Stimulated activated CD4-positive, alpha-beta T cell treated with anti-CD3 and anti-CD28 coated beads, Interleukin-1b, Interleukin-23, amount 100 ng/mL, for 1 hour (primary cell): ENCODE measurements at places on chromosomes 7 and 10.

DNA sequence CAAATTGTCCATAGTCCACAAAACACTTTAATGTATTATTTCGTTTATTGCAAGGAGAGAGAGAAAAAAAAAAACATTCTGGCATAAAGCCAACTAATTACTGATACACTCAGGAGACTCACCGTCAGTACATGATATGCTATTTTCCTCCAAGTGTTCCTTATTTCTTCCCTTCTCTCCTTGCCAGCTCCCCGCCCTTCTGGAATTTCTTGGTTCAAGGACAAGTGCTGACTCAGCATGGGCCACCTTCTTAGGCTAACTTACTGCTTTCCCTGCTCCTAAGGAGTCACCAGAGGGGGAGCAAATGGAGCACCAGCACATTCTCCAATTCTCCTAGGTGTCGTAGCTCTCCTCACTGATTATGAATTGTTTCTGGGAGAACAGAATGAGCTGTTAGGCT is 133.8 kb upstream of the HDAC9 start:
- DNase-seq: no peak

- no peak for DNase-seq
Observed at GRCh38 chr7:112485766-112486165, 5.0 kb downstream of the LSMEM1 start.

DNA sequence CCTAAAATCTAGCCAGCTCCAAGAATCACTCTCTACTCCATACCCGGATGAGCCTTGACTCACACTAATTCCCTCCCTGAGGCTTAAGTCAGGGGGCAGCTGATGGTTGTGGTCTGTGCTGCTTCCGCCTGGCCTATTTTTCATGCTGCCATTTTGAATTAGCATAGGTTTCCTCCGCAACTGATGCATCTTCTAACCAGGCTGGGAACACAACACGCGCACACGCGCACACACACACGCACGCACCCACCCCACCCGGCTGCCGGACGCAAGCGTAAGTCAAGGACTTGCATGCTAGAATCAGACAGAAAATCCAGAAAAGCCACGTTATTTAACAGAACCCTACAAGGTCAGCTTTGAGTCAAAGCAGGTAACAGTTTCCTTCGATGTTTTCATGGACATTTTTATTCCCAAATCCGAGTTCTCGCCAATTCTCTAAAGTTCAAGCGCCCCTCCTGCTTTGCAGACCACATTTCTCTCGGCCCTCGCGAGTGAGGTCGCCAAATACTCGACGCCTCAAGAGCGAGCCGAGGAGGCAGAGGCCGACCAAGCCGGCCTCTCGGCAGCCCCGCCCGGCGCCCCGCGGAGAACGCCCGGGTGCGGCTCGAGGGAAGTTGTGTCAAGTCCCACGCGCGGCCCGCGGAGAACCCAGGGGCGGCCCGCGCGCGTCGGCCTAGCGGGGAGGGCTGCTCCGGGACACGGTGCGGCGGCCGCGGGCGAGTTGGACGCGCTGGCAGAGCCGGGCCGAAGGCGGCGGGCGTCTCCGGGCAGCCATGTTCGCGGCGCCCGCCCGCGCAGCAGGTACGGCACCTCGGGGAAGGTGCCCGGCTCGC is 961 bp downstream of the SCRN1 start:
- no peak for DNase-seq

DNA sequence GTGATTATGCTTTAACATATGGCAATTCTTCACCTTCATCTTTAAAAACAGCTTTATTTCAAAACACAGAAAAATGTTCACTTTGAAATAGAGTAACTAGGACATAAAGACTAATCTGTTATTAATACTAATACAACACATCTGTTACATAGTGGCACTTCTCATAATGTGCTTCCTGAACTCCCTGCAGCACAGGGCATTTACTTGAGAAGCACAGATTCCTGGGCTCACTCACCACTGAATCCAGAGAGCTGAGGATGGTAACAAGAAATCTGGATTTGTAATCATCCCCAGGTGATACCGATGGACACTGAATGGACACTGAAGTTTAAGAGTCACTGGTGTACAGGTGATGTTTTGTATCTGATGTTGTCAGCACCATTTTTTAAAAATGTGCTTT is 96.1 kb downstream of the COL28A1 start:
- DNase-seq: no peak

DNA sequence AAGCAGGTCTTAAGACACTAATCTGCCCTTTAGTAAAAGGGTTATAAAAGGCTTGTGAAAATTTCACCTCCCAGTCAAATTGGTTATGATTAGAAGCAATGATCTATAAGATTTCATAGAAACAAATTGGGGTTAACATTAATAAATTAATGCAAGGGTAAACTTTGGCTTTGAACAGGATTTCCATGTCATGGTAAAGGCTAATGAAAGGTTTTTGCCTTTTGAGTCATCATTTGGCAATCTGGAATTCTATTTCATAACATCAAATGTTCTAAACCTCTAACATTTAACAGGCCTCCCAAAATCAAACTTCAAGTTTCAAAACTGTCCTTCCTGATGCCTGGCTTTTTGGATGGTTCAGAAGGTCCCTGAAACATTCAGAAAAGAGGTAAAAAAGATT is 62.4 kb downstream of the COA1 start:
- no peak for DNase-seq

DNA sequence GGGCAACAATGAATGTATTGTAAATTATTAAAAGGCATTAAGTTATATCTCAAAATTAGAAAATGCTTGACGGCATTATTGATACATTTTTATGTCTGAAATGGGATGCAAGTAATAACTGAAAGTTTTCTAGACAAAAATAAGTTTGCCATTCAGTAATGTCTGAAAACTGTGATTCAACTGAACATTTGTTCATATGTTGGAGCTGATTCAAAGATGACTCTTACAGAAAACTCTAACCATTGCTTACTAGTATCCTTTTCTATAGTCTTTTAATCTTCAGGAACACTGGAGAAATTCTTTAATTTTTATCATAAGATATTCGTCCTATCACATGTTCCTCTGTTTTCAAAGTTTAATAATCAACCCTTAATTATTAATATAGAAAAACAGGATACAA is 71.1 kb upstream of the TFEC start:
- DNase-seq: no peak
